ENCODE measurements at places on chromosomes 11 and 22.

DNA sequence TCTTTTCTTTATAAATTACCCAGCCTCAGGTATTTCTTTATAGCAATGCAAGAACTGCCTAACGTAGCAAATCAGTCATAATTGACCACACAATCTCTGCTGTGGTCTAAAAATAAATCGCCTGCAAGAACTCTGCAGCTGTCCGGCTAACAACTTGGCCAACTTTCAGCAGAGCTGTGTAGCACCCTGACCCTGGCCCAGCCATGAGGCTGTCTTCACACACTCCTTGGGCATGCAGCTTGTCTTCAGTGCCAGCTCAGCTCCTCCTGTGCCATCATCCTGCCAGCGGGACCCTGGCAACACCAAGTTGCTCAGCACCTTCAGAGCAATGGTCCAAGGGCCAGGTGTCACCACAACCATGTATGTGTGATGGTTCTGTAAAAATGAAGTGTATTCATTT lies 355.6 kb downstream of the OPCML start:
- DNase-seq: no peak

DNA sequence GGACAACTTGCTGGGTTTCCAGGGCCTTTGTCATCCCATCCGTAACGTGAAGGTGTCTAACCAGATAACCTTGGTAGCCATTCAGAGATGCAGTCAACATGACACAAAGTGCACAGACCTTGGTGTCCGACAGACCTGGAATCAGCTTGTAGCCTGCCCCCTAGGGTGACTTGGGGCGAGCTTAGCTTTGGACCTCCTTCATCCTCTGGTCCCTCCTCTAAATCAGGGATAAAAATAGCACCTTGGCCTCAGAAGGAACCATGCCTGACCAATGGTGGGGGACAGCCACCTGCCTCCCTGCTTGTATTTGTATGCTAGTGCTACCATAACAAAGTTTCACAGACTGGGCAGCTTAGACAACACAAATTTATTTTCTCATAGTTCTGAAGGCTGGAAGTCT lies 3.7 kb downstream of the SNRPD3 start:
- DNase-seq: no peak

- no peak for DNase-seq
Measured at GRCh38 chr11:45617871-45618601, 47.4 kb downstream of the CHST1 start.

- DNase-seq: no peak
Measured at GRCh38 chr11:6926208-6927029, at the start of gene ZNF215. TSS of gene ZNF215 (plus strand) at chr11:6926426. CDS start at chr11:6932273, 5,847 bp downstream.

DNA sequence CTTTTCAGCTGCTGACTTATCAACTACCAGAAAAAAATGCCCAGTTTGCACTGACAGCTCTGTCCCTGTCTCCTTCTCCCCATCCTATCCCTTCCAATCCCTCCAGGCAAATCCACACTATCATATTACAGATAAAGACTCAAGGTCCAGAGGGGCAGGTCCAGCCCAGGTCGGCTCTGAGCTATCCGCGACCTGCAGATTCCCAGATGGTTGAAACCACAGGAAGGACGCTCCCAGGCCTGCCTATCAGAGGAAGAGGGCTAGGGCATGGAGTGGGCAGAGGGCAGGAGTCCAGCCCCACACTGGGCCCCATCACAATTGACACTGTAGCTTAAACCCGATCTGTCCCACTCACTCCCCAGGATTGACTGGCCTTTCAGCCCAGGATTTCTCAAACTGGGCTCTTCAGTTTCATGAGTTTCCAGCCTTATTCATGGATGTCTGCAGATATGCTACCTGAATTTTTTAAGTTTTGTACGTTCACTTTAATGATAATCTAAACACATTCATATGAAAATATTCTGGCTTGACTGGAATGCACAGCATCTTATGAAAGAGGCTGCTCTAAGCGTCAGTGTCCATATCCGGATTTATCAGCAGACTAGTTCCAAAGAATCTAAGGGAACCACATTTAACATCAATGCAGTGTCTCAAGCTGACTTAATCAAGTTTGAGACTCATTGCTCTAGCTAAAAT lies 16.4 kb upstream of the FCHSD2 start:
- no peak for DNase-seq

GRCh38 chr11:120908461-120909181 lies 115.3 kb upstream of the TBCEL start:
- no peak for DNase-seq

GRCh38 chr22:26842103-26842502 lies 184.7 kb downstream of the MIAT start:
- no peak for DNase-seq

GRCh38 chr11:102476812-102477211 lies 24.2 kb upstream of the TMEM123 start:
- DNase-seq: no peak

DNA sequence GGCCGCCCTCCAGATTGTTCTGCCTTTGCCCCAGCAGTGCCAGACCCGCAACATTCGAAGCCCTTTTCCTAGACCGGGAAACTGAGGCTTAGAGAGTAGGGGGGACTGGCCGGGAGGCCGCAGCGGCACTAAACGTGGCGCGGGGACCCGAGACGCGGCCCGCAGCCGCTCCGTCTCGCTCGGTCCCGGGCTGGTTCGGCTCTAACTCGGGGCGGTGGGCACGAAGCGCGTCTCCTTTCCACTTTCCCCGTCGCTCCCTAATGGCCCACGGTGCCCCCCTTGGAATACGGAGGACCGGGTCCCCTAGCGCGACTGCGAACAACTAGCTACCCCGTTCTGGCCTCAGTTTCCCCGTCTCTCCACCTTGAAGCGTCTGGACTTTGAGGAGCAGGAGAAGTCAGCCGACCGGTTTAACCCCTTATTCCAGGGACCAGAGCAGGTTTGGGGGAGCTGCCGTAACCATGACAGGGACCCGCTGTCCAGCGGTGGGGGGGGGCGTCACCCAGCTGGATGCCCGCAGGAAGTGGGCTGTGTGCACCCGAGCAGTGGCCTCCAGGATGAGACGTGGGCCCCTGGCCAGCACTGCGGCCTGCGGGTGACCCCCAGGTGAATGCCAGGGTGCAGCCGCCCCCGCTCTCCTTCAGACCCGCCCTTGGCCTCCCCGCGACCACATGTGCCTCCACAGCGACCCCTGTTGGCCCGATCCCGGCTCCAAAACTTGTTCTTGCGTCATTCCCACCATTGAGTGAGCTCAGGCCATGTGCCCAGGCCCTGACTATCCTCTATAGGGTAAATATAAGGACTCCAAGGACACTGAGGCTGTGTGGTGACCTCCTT lies 1.1 kb downstream of the CDC42EP1 start:
- DNase-seq: peak; percentile 77

DNA sequence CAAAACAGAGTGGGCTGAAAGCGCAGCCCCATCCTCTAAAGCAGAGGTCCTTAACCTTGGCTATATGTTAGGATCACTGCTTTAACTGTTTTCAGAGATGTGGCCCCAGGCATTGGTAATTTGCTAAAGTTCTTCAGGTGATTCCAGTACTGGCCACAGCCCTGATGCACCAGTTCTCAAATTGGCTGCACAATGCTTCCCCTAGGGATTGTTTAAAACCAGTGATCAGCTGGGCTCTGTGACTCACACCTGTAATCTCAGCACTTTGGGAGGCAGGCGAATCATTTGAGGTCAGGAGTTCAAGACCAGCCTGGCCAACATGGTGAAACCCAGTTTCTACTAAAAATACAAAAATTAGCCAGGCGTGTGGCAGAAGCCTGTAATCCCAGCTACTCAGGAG lies 8.4 kb upstream of the IRAG1 start:
- DNase-seq: no peak

DNA sequence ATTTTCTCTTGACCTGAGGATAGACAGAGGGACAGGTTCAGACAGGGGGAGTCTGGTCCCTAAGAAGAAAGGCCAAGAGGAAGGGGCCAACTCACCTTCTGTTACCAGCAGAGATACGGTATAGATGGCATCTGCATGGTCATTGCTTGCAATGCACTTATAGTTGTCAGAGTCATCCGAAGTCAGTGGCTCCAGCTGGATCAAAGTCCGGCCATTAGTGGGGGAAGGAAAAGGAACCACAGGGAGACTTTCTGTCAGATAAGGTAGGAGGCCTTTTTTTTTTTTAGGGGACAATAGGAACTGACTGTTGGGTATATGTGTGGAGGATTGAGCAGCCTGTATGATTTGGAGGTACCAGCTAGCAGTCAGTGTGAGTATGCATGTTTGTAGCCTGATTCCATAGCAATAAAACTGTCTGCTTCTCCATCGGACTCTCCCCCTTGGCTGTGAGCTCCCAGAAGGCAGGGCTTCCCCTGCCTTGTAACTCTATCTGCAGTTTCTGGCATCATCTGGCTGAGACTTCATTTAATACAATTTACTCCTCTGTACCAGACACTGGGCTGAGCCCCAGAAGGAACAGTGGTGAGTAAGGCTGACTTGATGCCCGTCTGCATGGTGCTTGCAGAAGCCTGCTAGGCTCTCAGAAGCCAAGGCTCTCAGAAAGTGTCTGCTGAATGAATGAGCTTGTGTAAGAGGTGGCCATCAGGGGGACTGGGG lies 5.7 kb downstream of the IGSF22 start:
- peak; percentile 12 for DNase-seq

DNA sequence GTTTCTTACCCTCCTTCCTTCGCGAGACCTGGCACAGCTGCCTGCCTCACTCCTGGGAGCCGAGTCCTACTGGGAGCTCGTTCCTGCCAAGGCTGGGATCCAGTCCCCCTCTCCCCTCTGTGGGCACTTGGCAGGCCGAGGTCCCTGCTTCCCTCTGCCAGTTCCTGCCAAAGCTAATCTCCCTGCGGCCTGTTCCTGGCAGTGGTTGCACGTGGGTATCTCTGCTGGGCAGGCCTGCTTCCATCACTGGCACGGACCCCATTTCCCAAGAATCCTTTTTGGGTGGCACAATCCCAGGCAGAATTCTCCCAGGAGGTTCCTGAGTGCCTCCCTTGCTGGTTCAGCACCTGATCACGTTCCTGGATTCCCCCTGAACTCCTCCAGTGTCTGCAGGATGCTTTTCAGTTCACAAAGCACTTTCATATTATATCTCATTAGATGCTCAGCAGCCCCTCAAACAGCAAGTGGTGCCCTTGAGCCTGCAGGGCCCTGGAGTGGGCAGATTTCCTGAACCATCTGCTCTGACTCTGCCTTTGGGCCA lies 96.5 kb downstream of the RRM1 start:
- DNase-seq: no peak

DNA sequence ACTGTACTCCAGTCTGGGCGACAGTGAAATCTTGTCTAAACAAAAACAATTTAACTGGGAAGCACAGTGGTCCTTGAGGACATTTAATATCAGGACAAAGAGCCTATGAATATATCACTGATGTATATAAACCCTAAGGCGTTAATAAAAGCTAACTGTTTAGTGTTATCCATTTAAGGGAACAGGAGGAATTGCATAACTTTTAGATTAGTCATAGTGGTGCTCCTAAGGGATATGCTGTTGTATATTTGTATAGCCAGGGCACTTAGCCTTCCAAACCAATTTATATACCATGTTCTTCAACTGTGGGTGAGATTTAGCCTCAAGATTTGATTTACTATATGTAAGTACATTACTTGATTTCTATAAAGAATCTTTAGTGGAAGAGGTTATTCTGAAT lies 3.0 kb upstream of the CHEK1 start:
- DNase-seq: no peak

GRCh38 chr11:3002871-3003270 lies 10.7 kb upstream of the NAP1L4 start:
- DNase-seq: no peak

DNA sequence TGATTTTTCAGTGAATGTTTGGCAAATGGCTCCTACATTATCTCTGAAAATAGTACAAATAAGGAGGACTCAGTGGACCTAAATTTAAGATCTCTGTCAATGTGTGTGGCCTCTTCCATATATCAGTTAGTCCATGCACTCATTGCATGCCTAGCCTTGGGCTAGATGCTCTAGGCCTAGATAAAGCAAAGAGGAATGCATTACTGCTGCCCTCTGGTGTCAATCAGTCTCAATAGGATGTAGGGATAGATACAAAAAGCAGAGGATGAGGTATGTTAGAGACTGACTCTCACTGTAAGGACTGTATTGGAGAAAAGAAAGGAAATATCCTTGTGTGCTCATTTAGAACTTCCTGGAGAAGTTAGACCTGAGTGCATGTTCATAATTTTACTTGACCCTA lies 42.0 kb downstream of the MS4A2 start:
- DNase-seq: no peak

DNA sequence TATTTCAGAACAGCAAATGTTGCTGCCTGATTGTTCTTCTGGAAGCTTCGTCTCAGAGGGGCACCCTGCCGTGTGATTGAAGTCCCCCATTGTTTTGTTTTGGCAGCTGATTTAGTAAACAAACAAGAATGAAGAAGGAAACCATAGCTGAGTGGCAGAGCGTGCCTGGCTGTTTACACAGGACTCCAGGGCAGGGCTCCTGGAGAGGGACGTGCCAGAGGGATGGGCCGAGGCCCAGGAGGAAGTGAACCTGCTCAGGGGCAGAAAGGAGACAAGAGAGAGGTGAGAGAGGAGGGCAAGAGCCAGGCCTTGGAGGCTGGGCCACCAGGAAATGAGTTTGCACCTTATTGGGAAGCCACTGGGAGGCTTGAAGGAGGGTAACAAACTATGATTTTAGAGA lies 85.5 kb upstream of the B3GAT1 start:
- no peak for DNase-seq

DNA sequence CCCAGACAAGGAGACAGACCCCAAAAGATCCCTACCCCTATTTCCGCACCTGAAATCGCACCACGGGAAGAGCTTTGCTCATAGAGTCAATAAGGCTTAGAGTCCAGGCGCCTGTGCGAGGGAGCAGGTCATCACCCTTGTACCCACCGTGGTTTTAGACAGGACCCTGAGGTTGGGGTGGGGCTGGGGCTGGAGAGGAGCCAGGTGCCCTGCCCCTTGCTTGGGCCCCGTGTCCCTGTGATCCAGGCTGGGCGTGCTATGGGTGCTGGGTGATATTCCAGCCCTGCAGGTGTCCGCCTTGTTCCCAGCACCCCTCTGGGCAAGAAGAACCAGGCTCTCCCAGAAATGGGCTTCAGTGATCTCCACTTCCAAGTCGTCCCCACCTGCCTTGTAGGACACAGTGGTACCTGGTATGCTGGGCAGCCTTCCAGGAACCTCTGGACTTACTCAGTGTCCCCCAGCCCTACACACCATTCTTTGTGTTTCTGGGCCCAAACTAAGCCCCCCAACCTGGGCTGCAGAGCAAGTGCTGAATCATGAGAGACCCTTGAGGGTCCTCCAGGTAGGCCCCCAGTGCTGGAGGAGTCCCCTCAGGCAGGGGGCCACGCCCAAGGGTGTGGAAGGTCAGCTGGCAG lies 4.5 kb downstream of the CD81 start:
- DNase-seq: no peak

- no peak for DNase-seq
Measured at GRCh38 chr11:17244046-17244445, 32.5 kb upstream of the NUCB2 start.

GRCh38 chr11:72730737-72731136 lies 21.5 kb downstream of the ARAP1 start:
- no peak for DNase-seq

GRCh38 chr22:35476341-35476740 lies 64.3 kb upstream of the RASD2 start:
- DNase-seq: no peak

DNA sequence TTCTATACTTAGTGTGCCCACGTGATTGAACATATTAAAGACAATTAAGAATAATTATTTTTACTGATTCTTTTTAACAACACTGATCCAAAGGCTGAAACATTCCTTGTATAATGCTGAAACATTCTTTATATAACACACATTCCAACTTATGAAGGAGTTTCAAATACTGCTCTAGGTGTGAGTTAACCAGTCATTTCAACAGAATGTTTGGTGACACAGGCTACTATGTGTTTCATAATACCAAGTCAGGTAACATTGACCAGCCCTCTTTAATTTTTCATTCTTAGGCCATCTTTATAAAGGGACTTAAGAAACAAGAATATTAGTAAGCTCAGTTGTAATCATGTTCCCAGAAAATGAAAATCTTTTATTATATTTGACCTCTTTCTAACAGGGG lies 136.6 kb downstream of the ELP4 start:
- no peak for DNase-seq
